ENCODE measurements at places on chromosomes 5 and 9. TPM values are rescaled to one million over a fixed set of nuclear protein-coding genes. Genes with fewer than 3 reads are reported as not detected.

The IFNK gene
- not detected for total RNA-seq

The CCNJL gene
- total RNA-seq: 3.3 TPM

The RORB gene
- total RNA-seq: under 0.01 TPM

The LRRC26 gene
- not detected for total RNA-seq

The LCN1 gene
- total RNA-seq: 0.59 TPM

The ZCCHC7 gene
- 23.9 TPM for total RNA-seq

The IL9 gene
- not detected for total RNA-seq

The WNT8A gene
- total RNA-seq: not detected

The EMB gene
- 5.0 TPM for total RNA-seq

The GRHPR gene
- 102 TPM for total RNA-seq

The SLC36A2 gene
- total RNA-seq: not detected

The CDO1 gene
- 0.59 TPM for total RNA-seq

The HEMGN gene
- total RNA-seq: not detected

The ACSL6 gene
- under 0.01 TPM for total RNA-seq
